CD4-positive, alpha-beta T cell treated with Interleukin-15 for 4 hours (primary cell): ENCODE measurements at places on chromosomes 4 and X.

DNA sequence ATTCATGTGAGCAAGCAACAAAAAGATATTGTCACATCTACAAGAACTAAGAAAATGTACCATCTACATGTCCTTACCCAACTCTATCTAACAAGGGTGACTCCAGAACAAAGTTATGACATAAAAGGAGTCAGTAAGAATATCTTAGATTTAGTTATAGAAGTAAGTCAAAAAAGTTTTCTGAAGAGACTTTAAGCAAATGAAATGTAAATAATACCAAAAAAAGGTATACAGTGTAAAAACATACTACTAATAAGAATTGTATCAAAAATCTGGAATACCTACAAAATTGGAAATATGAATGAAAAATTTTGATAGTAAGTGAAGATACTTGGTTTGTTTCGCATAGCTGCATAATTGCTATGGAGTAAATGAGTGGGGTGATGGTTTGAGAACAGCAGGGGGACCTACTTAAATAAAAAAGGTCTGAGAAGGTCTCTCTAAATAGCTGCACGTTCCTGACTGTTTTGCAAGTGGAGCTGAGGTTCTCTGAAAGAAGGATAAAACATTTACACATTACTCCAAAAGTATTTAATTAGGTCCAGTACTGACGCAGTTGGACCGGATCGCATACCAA lies 51.0 kb upstream of the ENPP6 start:
- DNase-seq: no peak

GRCh38 chrX:149487292-149487691 lies 17.8 kb downstream of the IDS start:
- no peak for DNase-seq

DNA sequence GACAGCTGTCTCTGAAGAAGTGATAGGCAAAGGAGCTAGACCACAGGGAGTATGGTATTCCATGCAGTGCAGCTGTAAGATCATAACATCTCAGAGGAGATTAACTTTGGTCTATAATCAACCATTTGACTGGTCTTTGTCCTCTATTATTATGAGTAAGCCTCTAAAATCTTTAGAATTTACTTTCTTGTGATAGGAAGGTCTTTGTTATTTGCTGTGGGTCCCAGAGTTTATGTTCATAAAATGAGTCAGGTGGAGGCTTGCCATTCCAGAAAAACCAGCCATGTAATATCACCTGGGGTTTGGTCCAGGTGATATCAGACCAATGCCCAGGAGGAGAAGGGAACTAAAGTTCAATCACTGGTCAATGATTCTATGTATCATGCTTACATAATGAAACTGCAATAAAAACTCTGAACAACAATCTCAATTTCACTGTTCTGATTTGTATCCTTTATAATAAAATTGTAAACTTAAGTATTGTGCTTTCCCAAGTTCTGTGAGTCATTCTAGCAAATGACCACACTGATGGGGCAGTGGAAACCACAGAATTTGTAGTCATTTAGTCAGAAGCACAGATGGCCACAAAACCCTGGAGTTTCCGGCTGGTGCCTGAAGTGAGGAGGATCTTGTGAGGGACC lies 239.6 kb upstream of the TRAM1L1 start:
- no peak for DNase-seq

GRCh38 chr4:143273160-143273917 lies 63.3 kb upstream of the GAB1 start:
- DNase-seq: no peak

DNA sequence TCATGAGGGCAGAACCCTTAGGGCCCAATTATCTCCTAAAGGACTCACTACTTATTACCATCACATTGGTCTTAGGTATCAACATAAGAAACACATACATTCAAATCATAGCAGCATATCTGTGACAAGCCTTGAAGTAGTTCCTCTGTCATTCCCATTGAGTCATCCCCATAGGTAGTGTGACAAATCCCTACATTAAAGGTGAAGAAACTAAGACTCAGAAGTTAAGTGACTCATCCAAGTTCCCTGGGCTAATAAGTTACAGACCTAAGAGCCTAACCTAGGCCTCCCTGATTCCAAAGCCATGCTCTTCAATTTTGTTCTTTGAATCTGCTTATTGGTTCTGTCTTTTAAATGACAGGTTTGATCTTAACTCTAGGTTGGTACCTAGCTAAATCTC lies 58.2 kb downstream of the CD38 start:
- DNase-seq: no peak

- DNase-seq: no peak
Observed at GRCh38 chr4:118879409-118879808, 9.2 kb upstream of the SYNPO2 start.

GRCh38 chrX:108114541-108114940 lies 23.0 kb downstream of the ATG4A start:
- DNase-seq: no peak

DNA sequence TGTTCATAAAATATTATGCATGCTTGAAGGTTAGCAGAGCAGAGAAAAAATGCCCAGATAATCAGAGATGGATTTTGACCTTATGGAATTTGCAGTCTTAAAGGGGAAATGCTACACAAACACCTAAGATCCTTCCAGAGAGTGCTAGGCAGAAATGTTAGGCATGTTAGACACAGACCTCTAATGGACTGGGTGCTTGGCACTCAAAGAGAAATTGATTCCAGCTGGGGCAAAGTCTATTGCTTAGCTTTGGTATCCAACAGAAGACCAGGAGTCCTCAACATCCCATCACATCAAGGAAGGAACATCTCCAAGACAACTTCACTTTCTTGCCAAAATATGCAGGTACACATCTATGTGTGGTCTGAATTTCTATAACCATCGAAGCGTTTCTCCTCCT lies 32.2 kb upstream of the PPARGC1A start:
- DNase-seq: no peak

GRCh38 chr4:154497889-154498288 lies 6.3 kb upstream of the DCHS2 start:
- no peak for DNase-seq

DNA sequence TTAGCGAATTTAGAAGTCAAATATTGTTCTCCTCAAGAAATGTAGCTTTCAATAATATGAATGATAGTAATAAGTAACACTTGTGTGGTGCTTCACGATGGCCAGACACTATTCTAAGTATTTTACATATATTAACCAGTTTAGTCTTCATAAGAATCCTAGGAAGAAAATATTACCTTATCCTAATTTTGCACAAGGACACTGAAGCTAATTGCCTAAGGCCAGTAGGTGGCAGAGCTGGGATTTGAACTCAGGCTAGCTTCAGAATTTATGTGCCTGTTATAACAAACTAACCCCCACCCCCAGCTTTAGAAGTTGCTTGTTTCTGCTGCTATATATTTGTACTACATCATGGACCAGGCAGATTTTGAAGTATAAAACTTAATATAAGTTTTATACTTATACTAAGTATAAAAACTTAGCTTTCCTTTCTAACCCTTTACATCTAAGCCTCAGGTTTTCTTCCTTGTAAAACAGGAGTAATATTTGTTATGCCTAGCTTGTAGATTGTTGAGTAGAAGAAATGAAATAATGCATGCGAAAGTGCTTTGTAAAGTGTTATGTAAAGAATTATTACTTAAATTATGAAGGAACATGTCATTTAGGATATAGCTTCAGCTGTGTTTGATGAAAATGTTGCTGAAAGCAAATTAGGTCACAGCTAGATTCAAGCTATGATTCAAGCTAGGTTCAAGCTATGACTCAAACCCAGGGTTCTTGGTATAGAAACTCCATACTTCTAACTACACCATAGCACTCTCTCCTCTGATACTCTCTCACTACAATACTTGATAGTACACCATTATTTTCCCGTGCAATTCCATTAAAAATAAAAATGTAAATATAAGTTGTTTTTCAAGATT lies 4.2 kb upstream of the CDS1 start:
- no peak for DNase-seq

GRCh38 chr4:82284475-82284857 lies 89.3 kb downstream of the HNRNPD start:
- DNase-seq: no peak

GRCh38 chrX:30975467-30975866 lies 86.4 kb upstream of the TAB3 start:
- no peak for DNase-seq

- no peak for DNase-seq
Observed at GRCh38 chrX:31679861-31680260, 608.0 kb upstream of the FTHL17 start.

GRCh38 chr4:24003926-24004325 lies 114.1 kb upstream of the PPARGC1A start:
- no peak for DNase-seq

DNA sequence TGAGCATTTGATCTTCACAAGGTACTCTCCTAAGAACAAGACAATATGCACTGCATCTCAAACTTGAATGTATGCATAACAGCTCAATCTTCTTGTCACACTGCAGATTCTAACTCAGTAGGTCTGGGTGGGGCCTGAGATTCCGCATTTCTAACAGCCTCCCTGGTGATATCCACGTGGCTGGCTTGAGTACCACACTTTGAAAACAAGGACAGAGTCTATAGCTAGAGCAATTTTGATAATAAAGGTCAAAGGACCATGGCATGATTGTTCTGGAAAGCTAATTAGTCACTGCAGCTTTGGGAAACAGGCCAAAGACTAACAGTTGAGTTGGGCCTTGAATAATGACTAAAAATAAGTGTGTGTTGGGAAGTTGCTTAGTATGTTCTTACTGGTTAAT lies 213.3 kb downstream of the GBA3 start:
- no peak for DNase-seq

DNA sequence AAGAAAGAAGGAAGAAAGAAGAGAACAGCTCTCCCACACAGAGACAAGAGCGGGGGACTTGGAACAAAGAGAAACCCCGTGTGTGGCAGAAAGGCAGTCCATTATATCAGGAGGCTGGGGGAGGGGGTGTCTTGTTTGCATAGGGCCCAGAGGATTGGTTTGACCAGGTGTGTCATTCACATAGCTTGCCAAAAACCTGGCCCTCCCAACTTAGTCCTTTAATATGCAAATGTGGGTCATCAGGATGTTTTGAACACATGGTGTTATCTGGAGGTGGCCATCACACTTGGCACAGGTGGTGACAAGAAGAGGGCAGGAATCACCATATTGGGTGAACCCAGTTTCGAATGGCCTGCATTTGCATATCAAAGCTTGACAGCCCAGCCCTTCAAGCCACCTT lies 111.7 kb downstream of the LINC00632 start:
- DNase-seq: no peak

DNA sequence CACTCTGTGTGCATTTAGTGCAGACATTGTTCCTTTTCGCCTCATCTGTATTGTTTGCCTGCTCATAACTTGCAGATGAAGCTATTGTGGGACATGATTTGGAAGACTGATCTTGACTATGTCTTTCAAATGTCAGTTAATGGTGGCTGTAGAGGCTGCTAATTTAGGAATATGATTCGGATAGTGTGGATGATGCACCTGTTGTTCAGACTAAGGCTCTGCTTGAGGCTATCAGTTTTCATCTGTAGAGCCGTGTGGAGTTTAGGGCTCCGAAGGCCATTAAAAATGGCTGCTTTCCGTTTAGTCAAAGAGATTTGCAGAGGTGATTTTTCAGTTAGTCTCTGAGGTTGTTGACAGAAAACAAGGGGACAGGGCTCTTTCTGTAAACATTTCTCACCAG lies 102.0 kb downstream of the GBA3 start:
- no peak for DNase-seq

DNA sequence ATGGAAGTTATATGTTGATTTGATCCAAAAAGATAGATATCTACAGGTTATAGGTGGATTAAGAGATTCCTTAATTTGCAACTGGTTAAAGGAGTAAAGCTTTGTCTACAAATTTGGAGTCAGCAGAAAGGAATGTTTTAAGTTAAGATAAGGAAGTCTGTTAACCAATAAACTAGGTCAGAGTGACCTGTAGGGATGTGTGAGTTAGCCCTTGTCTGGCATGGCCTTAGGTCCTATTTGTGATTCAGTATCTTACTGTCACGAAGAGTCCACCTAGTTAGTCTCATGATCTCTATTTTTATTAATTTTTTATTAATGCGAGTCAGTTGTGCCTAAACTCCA lies 230.8 kb downstream of the INPP4B start:
- DNase-seq: no peak

DNA sequence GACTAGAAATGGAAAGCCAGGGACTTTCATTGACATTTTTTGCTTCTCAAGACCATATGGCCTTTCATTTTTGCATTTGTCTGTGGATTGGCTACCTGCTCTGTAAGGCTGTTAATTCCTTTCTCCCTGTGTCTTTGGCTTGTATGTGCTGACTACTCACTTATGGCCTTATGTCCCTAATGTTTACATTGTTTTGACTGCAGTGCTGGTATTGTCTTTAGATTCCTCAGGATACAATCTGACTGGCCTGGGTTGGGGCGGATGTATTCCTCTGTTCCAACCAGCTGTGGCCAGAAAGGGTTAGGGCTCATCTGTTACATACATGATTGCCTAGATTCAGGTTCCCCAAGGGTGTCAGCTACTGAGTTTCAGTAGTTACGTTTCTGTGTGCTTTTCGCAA lies 108.1 kb downstream of the RAPGEF2 start:
- no peak for DNase-seq

DNA sequence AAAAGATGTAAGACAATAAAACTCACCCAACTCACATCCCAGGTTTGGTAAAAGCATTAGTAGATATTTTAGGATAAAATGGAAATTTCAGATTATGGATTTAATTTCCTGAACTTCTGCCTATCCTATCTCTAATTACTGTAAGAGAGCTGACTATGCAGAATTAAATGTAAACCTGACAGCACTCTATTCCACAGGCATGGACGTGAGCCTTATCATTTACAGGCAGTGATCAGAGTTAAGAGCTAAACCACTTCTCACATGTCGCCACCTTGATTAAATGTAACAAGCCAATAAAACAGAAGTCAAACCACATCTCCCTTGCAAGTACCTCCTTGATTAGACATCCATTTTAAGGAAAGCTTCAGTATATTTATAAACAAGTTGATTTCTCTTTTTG lies 97.5 kb upstream of the CBR4 start:
- no peak for DNase-seq

DNA sequence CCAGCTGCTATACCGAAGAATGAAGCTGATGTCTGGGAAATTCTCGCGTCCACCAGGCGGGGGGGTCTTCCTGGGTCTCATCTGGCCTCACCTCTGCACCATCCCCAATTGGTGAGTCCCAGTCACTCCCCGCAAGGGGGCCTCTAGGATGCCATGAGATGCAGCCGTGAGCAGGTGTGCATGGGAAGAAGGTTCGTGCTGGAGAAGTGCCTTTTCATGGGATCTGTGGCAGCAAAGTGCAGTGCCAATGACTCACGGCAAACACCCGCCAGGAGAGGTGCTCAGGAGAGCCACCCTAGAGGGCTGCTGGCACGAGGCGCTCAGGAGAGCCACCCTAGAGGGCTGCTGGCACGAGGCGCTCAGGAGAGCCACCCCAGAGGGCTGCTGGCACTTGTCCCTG lies 55.1 kb downstream of the CPZ start:
- no peak for DNase-seq

- DNase-seq: no peak
Observed at GRCh38 chr4:2132438-2132837, 73.3 kb downstream of the NAT8L start.

DNA sequence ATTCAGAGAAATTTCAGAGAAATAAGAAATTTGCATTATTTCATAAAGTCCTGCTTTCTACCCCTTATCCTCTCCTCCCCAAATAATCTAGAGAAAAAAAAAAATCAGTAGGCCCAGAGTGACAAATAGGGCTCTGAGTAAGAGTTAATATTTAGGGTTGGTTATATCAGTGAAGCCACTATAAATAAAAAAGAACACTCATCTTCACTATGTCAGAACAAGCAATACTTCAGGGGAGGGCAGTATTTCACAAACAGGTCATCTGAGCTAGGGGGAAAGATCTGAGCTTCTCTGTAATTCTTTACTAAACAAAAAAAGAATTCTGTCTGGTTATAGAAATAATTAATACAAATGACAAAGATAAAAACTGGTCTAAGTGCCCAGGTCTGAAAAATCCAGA lies 39.4 kb downstream of the PDE5A start:
- no peak for DNase-seq
